Bone marrow (tissue), 2 donors: ENCODE measurements at places on chromosomes 5 and 9.

DNA sequence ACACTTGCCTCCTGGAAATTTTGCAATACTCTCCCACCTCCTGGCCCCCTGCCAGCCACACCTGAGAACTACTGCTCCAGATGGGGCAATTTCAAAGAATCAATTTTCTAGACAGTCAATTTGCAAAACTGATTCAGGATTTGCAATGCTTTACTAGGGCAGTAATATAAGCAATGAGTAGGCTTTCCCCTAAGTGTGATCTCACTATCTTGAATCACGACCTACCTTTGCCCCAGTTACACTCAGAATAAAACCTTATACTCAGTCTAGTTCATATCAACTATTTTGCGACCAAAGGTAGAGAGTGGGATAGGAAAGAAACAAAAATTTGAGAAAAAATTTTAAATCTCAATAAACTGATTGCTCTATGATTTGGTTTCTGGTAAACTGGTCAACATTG is 54.4 kb downstream of the DROSHA start:
- no peak for DNase-seq

GRCh38 chr5:171706736-171707441 is 78.7 kb upstream of the SMIM23 start:
- no peak for DNase-seq

DNA sequence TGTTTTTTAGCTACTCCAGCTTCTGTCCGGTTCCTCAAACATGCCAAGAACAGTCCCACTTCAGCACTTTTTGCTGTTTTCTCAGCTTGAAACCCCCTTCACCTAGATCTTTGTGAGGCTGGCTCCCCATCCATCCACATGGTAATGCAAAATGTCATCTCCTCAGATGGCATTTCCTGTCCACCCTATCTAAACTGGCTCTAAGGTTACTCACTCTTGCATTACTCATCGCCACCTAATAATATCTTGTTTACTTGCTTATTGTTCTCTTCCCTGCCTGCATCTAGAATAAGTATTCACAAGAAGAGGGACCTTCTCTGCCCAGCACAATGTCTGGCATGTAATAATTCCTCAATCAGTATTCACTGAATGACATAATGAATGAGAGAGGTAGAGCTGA is 220.1 kb downstream of the FAM114A2 start:
- DNase-seq, result no peak

DNA sequence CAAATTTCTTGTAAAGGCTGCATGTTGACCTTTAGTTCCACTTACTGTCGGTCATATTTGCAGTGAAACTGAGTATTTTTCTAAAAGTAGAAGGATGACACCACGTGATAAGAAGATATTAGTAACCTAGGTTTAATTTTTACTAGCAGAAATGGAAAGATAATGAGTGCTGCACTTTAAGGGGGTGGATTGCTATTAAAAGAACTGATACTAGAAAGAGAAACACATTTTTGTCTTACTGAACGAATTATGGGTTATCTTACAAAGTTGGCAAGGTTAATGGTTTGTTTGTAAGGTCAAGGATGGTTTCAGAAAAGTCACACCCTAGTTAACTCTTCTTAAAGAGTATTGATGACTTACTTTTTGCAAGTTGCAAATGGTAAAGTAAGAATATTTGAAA is 2.4 kb downstream of the MACIR start:
- no peak for DNase-seq

- DNase-seq, result no peak
Observed at GRCh38 chr5:172106511-172107356, 81.3 kb downstream of the STK10 start.

DNA sequence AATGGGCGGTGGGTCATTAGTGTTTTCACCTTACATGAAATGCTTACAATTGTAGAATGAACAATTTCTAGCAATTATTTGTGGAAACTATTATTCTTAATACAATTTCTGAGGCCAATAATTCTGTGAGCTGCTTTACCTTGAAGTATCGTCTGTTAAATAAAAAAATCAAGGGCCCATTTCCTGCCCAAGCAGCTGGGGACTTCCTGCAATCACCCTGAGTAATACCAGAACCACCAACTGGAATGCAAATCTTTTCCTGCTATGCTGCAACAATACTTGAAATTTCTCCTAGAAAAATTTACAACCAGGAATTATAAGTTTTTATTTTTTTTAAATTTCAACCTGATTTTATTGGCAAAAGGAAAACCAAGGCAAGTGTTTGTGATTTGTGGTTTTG is 52.6 kb downstream of the ADAMTS16 start:
- DNase-seq, result no peak

- DNase-seq, result no peak
Observed at GRCh38 chr5:144438237-144438636, 267.6 kb downstream of the KCTD16 start.

- no peak for DNase-seq
Observed at GRCh38 chr9:107228496-107229039, 54.5 kb upstream of the RAD23B start.

DNA sequence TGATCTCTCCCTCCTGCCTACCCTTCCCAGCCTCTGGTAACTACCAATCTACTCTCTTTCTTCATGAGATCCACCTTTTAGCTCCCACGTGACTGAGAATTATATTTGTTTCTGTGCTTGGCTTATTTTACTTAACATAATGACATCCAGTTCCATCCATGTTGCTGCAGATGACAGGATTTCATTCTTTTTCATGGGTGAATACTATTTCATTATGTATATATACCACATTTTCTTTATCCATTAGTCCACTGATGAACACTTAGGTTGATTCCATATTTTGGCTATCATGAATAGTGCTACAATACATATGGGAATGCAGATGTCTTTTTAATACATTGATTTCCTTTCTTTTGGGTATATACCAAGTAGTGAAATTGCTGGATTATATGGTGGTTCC is 35.5 kb upstream of the ZNF366 start:
- no peak for DNase-seq
